ENCODE measurements at places on chromosomes 2 and 18.

DNA sequence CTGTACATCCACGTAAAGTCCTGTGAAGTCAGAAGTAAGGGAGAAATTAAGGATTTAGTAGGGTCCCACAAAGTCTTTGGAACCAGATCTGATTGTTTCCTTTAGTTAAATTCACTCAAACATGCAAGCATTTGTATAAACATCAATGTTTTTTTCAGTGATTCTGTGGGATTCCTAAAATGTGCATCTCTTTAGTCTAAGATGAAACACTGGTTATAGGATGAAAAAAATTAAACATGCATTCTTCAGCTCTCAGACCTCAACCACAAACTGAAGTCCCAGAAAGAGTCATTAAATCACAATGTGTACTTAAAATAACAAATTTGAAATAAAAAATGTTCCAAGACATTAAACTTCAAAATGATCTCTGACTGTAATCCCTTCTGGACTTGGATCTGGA, 76.5 kb upstream of the APCDD1 start:
- peak; percentile 69 for DNase-seq

DNA sequence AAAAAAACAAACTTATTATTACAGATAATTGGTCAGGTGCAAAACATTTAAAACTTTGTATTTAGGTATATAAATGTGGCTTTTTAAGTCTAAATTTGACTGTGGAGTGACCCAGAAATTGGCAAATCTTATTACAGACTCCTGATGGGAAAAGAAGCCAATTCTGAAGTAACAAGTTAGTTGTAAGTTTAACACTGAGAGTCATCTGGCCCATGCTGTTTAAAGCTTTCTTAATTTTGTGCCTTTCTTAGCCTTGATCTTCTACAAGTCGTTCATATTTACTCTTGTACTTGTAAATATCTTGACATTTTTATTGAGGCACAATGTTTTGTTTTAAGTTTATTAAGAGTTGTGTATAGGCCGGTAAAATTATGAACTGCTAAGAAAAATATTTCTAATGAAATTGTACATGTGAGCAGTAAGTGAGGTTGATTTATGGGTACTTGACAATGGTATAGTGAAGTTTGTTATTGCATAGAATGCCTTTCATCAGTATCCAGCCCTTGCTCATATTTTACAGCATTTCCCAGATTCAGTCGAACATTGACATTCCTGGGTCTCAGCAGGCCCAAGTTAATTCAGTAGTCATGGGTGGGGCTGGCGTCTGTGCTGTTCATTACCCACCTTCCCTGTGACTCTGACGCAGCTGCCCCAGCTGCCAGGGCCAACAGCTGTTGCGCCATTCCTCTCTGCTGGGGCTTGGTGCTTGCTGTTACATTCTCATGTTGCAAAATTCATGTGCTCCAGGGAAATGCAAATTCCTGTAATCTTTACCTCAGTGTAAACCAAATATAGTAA, 121.4 kb downstream of the ZNF236 start:
- peak; percentile 88 for DNase-seq

DNA sequence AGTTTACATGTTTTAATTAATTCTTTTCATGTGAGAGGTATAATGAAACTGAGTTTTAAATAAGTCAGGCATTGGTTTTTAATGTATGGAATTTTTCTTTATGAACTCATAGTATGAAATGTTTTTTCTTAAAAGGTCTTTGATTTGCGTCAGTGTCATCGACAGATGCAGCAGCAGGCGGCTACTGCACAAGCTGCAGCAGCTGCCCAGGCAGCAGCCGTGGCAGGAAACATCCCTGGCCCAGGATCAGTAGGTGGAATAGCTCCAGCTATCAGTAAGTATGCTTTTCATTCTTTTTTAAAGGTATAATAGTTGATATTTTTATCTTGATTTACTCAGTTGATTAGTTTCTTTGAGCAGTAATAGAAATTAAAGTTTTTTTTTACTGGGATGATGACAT, 46.5 kb downstream of the SMAD4 start:
- DNase-seq, result no peak

DNA sequence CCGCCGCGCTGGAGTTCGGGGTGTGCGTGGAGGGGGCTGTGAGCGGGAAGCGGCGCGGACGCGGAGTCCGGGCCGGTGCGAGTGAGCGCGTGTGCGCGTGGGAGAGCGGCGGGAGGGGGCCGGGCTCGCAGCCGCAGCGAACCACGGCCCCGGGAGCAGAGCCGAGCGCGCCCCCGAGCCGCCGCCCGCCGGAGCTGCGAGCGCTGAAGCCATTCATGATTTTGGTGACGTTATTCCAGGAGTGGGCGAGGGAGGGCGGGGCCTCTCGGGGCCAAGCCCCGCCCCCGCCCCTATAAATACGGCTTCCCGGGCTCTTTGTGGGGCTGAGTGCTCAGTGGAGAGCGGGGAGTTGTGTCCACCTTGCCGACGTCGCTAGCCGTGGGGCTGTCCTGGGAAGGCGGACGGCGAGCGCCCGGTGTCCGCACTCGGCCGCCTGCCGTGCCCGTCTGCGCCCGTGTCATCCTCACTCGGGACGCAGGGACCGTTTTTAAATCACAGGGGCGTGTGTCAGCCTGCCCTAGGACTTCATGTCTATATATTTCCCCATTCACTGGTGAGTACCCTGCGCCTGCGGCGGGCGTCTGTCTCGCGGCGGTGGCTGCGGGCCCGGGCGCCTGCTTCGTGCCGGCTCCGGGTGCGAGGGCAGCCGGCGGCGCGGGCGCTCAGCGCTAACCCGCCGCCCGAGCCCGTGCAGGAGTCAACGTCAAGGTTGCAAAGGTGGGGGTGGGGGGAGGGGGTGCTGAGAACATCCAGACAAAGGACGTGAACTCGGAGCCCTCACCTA, at the start of gene LBH:
Gene LBH, plus strand, starts transcription at position 323 of the 784 bp plus-strand sequence. Its CDS starts 205 bp downstream, at position 528.
- DNase-seq, result peak; percentile 34

GRCh38 chr2:226690461-226691024, 109.1 kb downstream of the IRS1 start:
- no peak for DNase-seq

GRCh38 chr2:21820271-21820670, 696.5 kb downstream of the TDRD15 start:
- DNase-seq, result peak; percentile 18

DNA sequence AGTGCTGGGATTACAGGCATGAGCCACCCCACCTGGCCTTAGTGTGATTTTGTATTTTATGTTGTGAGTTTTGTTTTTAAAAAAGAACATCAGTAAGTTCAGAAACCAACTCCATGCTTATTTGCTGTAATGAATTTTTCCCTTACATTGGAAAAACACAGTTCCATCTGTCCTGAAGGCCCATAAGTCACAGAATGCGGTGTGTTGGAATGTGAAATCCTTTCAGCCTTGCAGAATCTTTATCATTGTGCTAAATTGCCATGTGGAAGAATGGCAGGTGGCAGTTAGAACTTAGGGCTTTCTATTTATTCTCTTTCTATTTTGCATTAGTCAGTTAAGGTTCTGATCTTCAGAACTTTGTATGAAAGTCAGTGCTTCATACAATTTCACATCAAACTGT, 52.6 kb downstream of the NEDD4L start:
- DNase-seq, result no peak

DNA sequence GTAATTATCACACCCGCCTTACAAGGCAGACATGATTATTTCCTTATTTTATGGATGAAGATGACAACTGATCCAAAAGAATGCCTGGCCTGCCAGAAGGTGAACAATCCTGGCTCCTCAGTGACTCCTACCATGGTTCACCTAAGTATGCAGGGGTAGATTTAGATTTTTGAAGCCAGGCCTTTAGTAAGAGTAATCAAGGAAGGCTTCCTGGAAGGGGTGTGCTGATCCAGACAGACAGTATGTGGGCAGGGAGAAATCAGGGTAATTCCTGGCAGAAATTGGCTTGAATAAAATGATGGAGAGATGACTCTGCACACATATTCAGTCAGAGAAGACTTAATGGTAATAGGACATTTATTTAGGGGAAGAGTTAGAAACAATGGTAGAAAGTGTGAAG, 637.7 kb upstream of the FANCL start:
- no peak for DNase-seq

- DNase-seq, result no peak
Measured at GRCh38 chr18:28372186-28372585, 195.3 kb upstream of the CDH2 start.

DNA sequence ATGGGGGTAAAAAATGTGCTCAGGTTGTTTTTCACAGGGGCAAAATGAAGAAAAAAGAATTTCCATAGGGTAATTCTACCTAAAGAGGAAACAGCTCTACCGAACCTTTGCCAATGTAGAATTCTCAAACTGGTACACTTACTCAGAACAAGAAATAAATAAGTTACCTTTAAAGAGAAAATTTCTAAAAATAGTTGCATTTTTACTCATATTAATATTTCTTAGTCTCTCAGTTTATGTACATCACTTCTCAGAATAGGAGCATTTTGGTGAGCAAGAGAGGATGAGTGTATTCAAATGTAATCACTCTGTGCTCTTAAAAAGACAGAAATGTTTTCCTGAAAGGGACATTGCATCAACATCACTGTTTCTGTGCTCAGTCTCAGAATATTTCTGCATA, 574.7 kb upstream of the SLC8A1 start:
- DNase-seq, result no peak

- DNase-seq, result no peak
Measured at GRCh38 chr2:23397478-23397877, 12.5 kb downstream of the KLHL29 start.

DNA sequence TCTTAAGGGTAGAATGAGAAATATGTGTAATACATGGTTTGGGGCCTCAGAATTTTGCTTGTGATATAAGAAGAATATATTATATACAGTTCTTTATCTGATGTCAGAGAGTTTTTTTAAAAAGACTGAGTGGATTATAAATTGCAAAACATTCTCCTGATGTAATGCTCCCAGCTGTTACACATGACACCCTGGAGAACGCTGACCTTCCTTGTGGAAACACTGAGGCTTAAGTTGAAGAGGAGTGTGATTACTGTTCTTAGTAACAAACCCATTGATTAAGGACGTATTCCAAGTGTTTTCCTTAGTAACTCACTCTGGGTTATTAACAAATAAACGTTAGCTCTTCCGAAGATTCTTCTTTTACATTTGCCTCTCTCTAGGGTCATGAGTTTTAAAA, 1069.3 kb upstream of the CNTNAP5 start:
- no peak for DNase-seq

GRCh38 chr2:169983506-169983905, 156.3 kb downstream of the UBR3 start:
- DNase-seq, result no peak

DNA sequence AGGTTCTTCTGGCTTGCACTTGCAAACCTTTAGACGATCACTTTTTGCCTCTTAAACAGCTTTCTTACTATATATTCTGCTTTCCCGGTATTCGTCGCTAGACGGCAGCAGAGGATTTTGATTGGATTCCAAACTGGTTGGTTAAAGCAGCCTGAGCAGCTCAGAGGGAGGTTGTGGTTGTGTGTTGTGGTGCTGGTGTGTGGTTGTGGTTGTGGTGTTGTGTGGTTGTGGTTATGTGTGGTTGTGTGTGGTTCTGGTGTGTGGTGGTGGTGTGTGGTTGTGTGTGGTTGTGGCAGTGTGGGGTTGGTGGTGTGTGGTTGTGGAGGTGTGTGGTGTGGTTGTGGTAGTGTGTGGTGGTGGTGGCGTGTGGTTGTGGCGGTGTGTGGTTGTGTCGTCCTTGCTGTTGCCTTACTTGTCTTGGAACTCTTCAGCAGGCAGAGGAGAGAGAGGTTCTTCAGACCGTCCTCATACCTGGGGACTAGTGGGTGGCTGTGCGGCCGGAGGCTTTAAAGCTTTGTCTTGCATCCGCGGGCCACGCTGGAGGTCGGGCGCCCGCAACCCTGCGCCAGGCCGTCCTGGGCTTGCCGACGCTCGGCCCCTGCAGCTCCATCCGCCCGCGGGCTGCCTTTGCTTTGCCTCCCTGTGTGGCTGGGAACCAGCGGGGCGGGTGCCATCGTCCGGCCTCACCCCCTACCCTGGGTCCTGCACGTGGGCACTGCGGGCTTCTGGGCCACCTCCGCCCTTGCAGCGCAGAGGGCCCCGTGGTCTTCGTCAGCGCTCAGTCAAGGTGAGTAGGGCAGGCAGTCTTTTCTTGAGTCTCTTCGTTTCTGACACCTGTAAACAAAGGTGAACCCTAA, 190.8 kb downstream of the ARHGAP28 start:
- peak; percentile 60 for DNase-seq

DNA sequence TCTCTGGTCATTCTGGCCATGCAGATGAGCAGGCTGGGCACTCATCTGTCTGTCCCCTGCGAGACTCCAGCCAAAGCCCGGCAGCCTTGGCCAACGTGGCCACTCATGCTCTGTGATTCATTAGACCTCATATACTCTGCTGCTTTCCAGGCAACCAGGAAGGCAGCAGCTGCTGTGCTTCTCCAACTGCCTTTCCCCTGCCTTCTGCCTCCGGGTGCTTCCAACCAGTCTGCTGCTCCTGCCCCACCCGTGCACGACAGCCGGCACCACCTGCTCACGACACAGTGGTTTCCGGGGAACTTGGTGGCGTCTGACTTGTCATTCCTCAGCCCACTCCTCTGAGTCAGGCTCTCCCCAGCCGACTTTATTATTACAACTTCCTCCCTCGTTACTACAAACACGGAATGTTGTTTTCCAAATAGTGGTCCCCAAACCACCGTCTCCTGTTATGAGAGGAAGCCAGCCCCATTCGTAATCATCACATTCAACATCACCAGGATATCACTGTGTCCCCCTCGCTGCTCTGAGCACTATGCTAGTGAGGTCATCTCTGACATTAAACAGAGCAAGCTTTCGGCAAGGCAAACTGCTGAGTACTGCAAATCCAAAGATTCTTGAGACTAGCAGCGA, 392.4 kb downstream of the ALK start:
- DNase-seq, result peak; percentile 29

- no peak for DNase-seq
Measured at GRCh38 chr2:135664623-135665068, 77.0 kb upstream of the UBXN4 start.

GRCh38 chr2:156429211-156429610, 7.0 kb upstream of the GPD2 start:
- DNase-seq, result peak; percentile 54

GRCh38 chr18:79545255-79545654, 134.3 kb upstream of the CTDP1 start:
- no peak for DNase-seq

DNA sequence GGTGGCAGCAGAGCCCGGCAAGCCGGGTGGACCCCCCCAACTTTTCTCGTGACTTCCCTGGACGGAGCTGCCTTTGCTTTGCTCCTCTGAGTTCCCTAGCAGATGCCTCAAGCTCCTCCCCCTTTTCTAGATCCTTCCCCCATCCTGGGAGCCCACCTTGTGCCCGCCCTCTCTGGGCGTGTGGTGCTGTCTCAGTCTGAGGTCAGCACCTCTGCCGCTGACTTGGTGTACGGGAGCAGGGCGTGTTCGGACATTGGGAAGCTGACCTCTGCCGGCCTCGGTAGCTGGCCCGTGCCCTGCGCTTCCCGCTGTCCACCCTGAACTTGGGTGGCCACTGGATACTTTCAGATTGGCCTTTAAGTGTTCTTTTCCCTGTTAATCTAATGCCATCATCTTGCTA, 19.6 kb upstream of the ESPNL start:
- DNase-seq, result no peak

All from fibroblast of gingiva (primary cell).